Caco-2 (cell line): ENCODE measurements at places on chromosomes 13 and 19. TPM values are rescaled to one million over a fixed set of nuclear protein-coding genes. Genes with fewer than 3 reads are reported as not detected.

DNA sequence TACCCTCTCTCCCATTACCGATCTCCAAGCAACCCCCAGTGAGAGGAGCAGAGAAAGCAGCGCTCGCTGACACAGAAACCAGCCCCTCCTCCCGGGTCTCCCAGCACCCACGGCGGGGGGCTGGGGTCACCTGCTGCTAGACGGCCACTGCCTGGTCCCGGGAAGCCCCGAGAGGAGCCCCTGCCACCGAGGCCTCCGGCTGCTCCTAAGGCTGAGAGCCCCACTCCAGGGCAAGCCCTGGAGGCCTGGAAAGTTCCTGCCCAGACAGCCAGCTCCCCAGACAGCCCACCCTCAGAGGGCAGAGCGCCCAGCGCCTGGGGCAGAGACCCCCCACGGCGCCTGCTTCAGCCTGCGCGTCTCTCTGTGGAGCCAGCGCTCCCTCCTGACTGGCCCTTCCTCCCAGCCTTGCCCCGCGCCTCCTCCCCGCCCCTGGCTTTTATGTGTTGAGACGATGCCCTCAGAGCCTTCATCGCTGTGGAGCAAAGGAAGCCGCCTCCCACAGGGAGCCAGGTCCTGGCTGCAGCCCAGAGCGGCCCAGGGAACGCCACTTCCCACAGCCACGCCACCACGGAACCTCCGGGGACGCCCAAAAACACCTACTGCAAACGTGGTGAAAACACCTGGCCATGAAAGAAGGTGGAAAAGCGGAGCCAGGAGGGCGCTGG is 51.1 kb downstream of the MLLT1 start:
- no peak overlapping the region for H3K27ac ChIP-seq

Gene ZNF844
- 0.72 and 1.0 TPM in 2 replicates for total RNA-seq

Gene TMPRSS9
- total RNA-seq = 0.49 and 0.66 TPM in 2 replicates

GRCh38 chr13:93862259-93862658 is 617.2 kb downstream of the DCT start:
- H3K4me1 ChIP-seq = no peaks in the 10 kb centered on the region
- H3K36me3 ChIP-seq = no peaks in the 10 kb centered on the region
- H3K4me3 ChIP-seq = no peak overlapping the region
- no peaks in the 10 kb centered on the region for H3K27me3 ChIP-seq
- H3K27ac ChIP-seq = no peak overlapping the region
- DNase-seq = no peak

GRCh38 chr13:43368003-43368402 is 344.6 kb downstream of the DNAJC15 start:
- H3K27me3 ChIP-seq = no peaks in the 10 kb centered on the region
- H3K4me1 ChIP-seq = peaks cover 16% of the 10 kb centered on the region
- no peak overlapping the region for H3K4me3 ChIP-seq
- no peak overlapping the region for H3K27ac ChIP-seq

Gene ZNF112
- 4.2 and 6.1 TPM in 2 replicates for total RNA-seq

Gene MEIS3
- total RNA-seq = 16.2 and 16.8 TPM in 2 replicates

DNA sequence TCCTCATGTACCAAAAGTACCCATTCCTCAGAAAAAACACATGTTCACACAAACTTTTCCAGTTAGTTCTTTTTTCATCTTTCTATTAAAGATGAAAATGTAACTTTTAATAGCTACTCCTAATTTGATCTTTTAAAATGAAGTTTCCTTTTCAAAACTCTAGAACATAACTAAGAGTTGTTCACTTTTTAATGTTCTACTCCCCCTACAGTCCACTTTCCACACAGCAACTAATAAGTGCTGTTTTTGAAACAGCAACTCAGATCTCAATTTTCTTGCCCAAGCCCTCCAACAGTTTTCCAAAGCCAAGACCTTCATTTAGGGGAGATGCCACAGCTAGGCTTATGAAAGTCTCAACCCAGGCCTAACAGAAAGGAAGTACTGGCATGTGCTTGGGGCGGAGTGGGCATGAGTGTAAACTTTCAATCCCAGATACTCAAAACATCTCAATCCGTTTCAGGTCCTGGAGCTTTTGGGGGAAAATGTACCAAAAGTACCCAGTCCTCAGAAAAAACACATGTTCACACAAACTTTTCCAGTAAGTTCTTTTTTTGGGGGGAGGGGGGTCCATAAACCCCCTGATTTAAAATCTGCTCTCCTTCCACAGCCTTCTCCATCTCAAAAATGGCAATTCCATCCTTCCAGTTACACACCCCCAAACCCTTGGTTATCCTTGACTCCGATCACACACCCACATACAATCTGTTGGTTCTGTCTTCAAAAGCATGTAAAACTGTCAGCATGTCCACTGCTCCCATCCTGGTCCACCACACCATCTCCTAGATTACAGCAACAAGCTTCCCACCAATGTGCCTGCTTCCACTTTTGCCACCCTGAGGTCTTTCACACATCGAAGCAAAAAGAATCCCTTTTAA is 2.0 kb downstream of the FBL start:
- no peaks in the 10 kb centered on the region for H3K27me3 ChIP-seq
- peak; percentile 60 for DNase-seq
- H3K4me3 ChIP-seq = peak overlapping the region; percentile 79; the same call in 1 of the 2 replicates
- H3K36me3 ChIP-seq = no peaks in the 10 kb centered on the region; the same call in 1 of the 2 replicates

Gene ETV2
- 0.77 and 1.3 TPM in 2 replicates for total RNA-seq

Gene ZNF541
- not detected in 2 replicates for total RNA-seq

DNA sequence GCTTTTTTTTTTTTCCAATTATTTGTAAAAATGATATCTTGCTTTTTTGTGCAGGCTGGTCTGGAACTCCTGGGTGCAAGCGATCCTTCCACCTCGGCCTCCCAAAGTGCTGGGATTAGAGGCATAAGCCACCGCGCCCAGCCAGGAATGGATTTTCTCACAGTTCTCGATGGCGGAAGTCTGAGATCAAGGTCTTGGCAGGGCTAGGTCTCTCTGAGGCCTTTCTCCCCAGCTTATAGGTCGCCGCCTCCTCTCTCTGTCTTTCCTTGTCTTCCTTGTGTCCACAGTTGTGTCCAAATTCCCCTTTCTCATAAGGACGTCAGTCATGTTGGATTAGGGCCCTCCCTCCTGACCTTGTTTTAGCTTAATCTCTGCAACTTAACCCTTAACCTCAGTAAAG is 200.5 kb downstream of the UQCRFS1 start:
- H3K27ac ChIP-seq = no peak overlapping the region
- no peaks in the 10 kb centered on the region for H3K4me1 ChIP-seq
- H3K4me3 ChIP-seq = no peak overlapping the region
- H3K36me3 ChIP-seq = no peaks in the 10 kb centered on the region
- H3K27me3 ChIP-seq = no peaks in the 10 kb centered on the region

Gene ONECUT3
- not detected in 2 replicates for total RNA-seq

- H3K4me1 ChIP-seq = no peaks in the 10 kb centered on the region
- no peaks in the 10 kb centered on the region for H3K36me3 ChIP-seq
- no peak overlapping the region for H3K4me3 ChIP-seq
- no peaks in the 10 kb centered on the region for H3K27me3 ChIP-seq
- DNase-seq = peak; percentile 6
- H3K27ac ChIP-seq = no peak overlapping the region
Observed at GRCh38 chr19:23436944-23437343, 41.7 kb upstream of the ZNF91 start.

DNA sequence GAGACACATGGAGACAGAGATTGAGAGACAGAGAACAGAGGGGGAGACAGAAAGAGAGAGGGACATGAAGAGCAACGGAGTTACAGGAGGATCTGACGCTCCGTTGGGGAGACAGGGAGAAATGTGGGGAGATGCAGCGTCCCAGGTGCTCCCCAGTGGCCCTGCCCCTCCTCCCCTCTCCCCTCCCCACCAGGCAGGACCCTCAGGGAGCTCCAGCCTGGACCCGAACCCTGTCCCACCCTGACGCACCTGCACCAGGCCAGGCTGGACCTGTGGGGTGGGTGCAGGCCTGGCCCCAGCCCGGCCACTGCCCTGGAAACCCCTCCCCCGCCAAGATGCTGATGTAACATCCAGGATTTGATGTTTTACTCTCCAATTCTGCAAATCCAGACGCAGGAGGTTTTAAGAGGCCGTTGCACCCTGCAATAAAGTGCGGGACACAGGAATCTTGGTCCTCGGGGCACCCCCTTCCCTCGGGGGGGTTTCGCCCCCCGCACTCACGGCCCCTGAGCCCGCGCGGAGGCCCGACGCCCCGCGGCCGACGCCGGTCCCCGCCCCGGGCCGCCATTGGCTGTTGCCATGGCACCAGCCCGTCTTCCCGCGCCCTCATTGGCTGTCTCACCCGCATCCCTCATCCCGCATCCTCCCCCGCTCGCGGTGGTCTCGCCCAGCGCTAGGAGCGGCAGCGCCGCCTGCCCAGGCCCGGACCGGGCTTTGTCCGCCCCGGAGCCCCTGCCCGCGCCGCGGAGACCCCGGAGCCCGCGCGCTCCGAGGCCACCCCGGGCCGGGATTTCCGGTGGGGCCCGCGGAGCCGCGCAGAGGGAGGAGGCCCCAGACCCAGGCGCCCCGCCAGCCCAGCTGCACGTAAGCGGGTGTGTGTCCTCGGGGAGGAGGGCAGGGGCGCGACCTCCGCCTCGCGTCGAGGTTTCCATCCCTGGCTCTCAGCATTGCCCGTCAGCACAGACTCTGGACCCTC is at the start of gene APC2:
APC2 (plus strand) TSS at position 655 of the 976 bp plus-strand sequence. CDS start 2,881 bp downstream, outside the sequence.
- peak within 1 kb of the TSS; percentile 22 for H3K27ac ChIP-seq
- H3K36me3 ChIP-seq = no peaks in the 10 kb centered on the region
- peaks cover 7% of the 10 kb centered on the region; the same call in 1 of the 2 replicates for H3K4me1 ChIP-seq
- H3K27me3 ChIP-seq = no peaks in the 10 kb centered on the region

DNA sequence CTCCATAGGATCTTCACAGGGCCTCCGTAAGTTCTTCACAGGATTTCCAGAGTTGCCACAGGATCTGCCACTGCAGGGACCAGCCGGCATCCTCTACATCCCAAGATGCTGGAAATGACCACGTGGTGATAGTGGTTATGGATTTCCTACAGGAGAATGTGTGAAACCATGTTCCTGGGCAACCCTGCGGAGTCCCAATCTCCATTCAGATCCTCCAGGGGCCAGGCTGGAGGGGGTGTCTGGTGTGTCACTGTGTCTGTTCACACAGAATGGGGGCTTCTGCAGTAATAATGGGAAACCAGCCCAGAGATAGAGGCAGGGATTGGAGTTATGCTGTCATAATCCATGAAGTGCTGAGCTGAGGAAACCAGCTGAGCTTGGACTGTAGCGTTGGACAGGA is 8.6 kb downstream of the LILRA6 start:
- no peak for DNase-seq
- no peak overlapping the region for H3K27ac ChIP-seq
- H3K4me3 ChIP-seq = no peak overlapping the region
- H3K4me1 ChIP-seq = peaks cover 9% of the 10 kb centered on the region
- no peaks in the 10 kb centered on the region for H3K27me3 ChIP-seq
- H3K36me3 ChIP-seq = no peaks in the 10 kb centered on the region

- no peak overlapping the region for H3K27ac ChIP-seq
- H3K4me3 ChIP-seq = no peak overlapping the region
- no peaks in the 10 kb centered on the region for H3K36me3 ChIP-seq
- no peak for DNase-seq
Observed at GRCh38 chr13:104671901-104672300, 1605.7 kb upstream of the SLC10A2 start.

Gene MCF2L
- total RNA-seq = 22.1 and 24.4 TPM in 2 replicates

- no peak overlapping the region for H3K4me3 ChIP-seq
- H3K36me3 ChIP-seq = no peaks in the 10 kb centered on the region
- no peak for DNase-seq
Observed at GRCh38 chr13:37978680-37979079, 109.1 kb upstream of the TRPC4 start.

DNA sequence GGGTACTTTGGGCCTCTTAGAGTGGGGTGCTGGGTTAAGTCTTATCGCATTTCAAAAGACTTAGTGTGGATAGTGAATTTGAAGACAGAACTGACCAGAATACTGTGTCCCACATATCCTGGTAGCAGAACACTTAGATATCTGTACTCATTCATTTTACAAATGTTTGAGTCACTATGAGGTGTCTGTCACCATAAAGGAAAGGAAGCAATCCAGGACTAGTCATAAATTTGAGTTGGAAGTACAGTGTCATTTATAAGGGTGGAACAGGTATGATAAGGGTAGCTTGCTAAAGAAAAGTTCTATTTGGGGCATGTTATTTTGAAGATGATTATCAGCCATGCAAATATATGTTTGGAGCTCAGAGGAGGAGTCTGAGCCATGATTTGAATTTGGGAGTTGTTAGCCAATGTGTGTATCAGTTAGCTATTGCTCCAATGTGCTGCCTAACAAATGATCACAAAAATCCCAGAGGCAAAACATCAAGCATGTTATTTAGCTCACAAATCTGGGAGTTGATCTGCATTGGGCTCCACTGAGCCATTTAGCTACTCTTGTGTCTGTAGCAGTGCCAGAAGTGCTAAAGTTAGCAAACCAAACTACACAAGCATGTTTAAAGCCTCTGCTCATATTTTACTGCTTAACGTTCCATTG is 20.3 kb downstream of the ZNF699 start:
- no peaks in the 10 kb centered on the region for H3K36me3 ChIP-seq
- no peak overlapping the region for H3K4me3 ChIP-seq
- no peak overlapping the region for H3K27ac ChIP-seq
- no peaks in the 10 kb centered on the region for H3K27me3 ChIP-seq
- no peak for DNase-seq

Gene LILRB2
- total RNA-seq = not detected in 2 replicates

DNA sequence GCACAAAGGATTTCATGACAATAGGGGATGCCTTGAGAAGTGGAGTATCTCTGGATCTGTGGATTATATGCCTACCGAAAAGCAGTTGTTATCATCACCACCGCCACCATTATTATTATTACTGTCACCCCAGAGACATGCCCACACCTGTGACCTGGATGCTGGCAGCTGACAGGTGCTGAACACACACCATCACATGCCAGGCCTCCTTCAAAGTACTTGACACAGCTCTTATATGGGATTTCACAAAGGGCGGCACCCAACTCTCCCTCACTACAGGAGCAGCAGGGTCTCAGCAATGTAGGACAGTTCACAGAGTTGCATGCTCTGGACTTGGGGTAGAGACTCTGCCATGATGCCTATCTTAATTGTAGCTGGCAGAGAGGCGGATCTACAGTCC is 5.6 kb upstream of the GPR42 start:
- DNase-seq = no peak

DNA sequence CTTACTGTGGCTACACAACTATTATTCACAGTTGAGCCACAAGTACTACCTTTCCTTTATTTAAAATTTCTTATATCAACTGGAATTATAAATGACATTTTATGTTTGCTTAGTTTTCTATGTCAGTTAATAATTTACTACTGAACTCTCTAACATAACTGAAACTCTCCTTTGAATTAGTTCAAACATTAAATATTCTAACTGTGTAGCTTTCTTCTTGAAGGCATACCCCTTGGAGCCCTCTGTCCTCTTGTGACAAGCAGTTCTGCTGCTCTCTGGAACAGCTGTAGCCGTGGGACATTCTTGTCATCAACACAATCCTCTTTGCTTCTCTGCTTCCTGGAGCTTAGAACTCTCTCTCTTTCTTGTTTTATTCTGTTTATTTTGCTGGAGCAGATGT is 244.8 kb downstream of the NHLRC3 start:
- H3K27ac ChIP-seq = no peak overlapping the region
- no peak overlapping the region for H3K4me3 ChIP-seq
- no peaks in the 10 kb centered on the region for H3K36me3 ChIP-seq
- DNase-seq = no peak
- no peaks in the 10 kb centered on the region for H3K4me1 ChIP-seq
